ENCODE measurements at places on chromosomes 1 and 21.
A peak's percentile ranks its signal among the peaks of the same experiment; 100 is the strongest.

DNA sequence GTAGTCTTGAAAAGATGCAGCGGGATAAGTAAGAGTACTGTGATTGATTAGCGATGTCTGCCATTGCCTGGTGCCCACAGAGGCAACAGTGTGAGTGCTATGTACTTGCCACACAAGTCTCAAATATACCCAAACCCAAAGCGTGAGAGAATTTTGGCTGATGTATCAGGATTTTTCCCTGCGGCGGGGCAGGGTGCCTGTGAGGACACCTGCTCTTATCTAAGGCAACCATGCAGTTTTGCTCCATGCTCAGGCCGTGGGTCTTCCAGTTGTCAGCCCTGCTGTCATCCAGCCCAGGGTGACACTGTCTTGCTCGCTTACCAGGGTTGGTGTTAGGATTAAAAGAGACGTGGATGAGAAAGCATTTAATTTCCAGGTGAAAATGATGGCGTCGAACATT is 202.7 kb downstream of the PTPRU start:
- DNase-seq: no peak

GRCh38 chr1:231695439-231696255 is 69.1 kb downstream of the DISC1 start:
- DNase-seq: no peak

- DNase-seq: peak; percentile 43
Measured at GRCh38 chr1:85850238-85850637, 142.0 kb upstream of the ZNHIT6 start.

GRCh38 chr1:201561195-201561564 is 22.3 kb downstream of the NAV1 start:
- no peak for DNase-seq

- no peak for DNase-seq
Measured at GRCh38 chr1:158814970-158815369, 16.2 kb upstream of the MNDA start.

DNA sequence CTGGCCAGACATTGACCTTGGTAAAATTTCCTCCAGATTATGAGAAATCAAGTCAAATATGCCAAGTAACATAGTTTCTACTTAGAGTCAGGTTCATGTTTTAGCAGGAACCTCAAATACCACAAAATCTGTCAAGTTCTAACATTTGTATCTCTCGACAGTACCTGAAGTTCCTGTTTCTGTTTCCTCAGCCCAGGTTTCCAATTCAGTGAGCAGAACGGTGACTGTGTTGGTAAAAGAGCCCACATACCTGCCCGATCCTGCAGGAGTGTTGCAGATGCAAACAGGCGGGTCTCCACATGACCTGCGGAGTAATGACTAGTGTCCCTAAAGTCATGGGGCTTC is 57.9 kb upstream of the LGALS8 start:
- DNase-seq: no peak

DNA sequence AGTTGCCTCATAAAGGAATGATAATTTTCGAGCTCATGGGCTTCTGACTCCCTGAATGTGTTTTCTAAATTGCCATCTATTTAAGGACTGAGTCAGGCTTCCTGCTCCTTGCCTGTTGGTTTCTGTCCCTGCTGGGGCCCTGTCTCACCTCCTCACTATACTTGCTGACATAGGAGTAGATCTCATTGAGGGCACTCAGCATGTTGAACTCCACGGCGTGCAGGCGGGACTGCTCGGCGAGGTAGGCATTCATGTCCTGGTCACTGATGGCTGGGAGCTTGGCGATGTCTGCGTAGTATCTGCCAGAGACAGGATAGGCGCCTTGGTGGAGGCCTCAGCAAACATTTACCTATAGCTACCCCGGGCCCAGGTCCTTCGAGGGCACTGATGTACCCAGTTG is 116.9 kb upstream of the CD34 start:
- DNase-seq: no peak

- no peak for DNase-seq
Measured at GRCh38 chr1:78286686-78287085, 204.1 kb upstream of the PTGFR start.

DNA sequence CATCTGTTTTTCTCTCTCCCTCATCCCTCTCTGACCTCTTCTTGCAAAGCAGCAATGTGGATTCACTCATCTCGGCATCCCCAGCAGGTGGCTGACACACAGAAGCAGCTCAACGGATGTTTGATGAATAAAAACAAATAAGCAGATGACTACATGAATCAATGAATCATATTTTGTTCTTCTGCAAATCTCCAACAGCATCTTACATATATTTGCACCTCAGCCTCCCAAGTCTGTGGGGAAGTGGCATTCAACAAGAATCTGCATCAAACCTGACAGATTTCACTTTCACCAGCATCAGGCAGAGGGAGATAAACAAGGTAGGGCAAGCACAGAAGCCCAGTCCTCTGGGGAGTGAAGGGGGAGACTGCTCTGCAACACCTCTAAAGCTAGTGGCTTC is 34.0 kb downstream of the CAPN8 start:
- DNase-seq: peak; percentile 46

GRCh38 chr1:230867903-230868735 is at the start of gene C1orf198:
Gene C1orf198, minus strand, starts transcription at chr1:230868521. Its CDS starts 9 bp downstream, at chr1:230868512.
- DNase-seq: peak; percentile 88

- no peak for DNase-seq
Measured at GRCh38 chr1:203036135-203036534, 9.8 kb downstream of the PPFIA4 start.

DNA sequence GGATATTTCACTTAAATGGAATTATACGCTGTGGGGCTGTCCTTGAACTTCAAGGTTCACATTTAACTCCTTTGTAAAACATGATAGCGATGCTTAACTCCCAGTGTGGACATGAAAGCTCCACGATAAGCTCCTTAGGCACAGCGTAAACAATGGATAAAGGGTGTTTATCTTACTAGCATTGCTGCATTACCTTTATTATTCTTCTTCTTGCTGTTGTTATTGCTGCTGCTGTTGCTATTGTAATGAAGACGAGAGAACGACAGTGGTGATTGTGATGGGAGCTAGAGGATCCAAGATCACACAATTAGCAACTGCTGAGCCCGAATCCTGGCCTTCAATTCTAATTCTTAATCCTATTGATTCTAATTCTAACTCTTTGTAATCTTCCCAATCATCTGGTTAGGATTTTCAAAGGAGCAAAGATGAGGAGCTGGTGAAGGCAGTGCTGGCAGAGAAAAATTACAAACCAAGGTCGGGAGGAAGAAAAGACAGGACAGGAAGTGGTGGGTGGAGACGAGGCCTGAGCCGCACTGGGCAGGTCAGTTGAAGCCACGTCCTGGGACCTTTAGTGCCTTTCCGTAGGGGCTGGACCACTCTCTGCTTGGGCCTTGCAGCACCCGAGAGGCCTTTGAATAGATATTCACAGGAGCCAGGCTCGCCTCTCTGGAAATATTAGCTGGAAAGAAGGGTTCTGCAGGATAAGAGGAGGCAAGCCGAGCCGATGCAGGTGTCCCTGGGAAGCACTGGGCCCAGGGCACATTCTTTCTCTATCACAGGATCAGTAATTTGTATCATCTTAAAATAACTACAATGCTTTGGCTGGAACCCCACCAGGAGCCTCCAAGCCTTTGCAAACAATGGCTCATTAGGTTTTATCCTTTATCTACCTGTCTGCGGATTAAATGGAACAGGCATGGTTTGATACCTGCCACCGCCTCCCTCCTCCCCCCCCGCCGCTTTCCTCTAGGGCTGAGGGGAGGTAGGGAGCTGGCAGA is 571.6 kb downstream of the AJAP1 start:
- no peak for DNase-seq

GRCh38 chr1:221829327-221830015 is 87.6 kb upstream of the DUSP10 start:
- DNase-seq: no peak

- no peak for DNase-seq
Measured at GRCh38 chr1:173408886-173409285, 68.2 kb upstream of the PRDX6 start.

GRCh38 chr1:164771619-164772361 is 212.8 kb downstream of the PBX1 start:
- peak; percentile 87 for DNase-seq

DNA sequence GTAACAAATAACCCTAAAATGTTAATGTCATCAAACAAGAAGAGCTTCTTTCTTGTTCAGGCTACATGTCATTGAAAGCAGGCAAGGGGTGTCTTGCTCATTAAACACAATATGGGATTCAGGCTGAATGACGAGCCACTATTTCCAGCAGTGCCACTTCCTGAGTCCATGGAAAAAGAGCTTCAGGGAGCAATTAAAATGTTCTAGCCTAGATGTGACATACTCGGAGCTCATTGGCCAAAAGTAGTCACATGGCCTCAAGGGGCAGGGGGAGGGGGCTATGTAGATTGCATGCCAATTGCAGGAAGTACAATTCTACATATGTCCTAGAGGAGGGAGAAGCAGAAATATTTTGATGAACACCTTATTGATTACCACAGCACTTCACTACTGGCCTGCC is 685.3 kb upstream of the ADGRL2 start:
- no peak for DNase-seq

GRCh38 chr1:66563941-66564630 is 30.1 kb downstream of the SGIP1 start:
- DNase-seq: no peak

- DNase-seq: peak; percentile 73
Measured at GRCh38 chr1:218613105-218613504, 268.0 kb downstream of the TGFB2 start.

Data from NCI-H69 (cell line).